ENCODE measurements at places on chromosomes 12 and 14. TPM values are rescaled to one million over a fixed set of nuclear protein-coding genes. Genes with fewer than 3 reads are reported as not detected.

Gene MYF6
- not detected for total RNA-seq

Gene RPGRIP1
- 0.11 TPM for total RNA-seq

Gene SYT1
- total RNA-seq, result 11.7 TPM

DNA sequence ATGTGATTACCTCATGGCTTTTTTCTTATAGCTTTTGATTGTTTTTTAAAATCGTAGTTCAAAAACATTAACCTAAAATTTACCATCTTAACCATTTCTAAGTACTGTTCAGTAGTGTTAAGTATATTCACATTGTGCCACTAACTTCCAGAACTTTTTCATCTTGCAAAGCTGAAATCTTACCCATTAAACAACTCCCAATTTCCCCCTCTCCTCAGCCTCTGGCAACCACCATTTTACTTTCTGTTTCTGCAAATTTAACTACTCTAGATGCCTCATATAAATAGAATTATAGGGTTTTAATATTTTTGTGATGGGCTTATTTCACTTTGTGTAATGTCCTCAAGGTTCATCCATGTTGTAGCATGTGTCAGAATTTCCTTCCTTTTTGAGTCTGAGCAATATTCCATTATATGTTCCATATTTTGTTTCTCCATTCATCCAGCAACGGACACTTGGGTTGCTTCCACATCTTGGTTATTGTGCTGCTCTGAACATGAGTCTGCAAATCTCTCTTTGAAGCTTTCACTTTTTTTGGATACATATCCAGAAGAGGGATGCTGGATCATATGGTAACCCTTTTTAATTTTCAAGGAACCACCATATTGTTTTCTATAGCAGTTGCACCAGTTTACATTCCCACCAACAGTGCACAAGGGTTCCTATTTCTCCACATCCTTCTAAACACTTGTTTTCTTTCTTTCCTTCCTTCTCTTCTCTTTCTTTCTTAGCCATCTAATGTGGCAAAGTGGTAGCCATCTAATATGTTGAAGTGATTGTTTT is 5.0 kb downstream of the HIF1A start:
- no peak for DNase-seq

GRCh38 chr12:30908076-30908721 is 18.3 kb upstream of the TSPAN11 start:
- no peak for DNase-seq

- DNase-seq, result no peak
Measured at GRCh38 chr12:47795814-47796411, 22.9 kb downstream of the SLC48A1 start.

DNA sequence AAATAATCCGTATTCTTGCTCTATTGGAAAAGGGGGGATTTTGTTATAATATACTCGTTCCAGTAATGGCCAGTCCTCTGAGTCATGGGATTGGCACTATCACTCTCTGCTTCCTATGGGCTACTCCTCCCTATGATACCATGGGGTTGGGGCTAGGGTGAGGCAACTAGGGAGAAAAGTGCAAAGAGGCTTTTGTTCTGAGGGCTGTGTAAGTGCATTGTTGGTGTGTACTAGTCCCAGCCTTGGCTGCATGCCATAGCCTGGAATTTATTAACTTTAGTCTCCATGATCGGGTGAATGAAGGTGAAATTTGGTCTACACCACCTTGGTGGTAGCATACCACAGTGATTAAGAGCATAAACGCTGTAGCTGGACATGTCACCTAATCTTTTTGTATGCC is 247.6 kb downstream of the RPAP3 start:
- DNase-seq, result no peak

- no peak for DNase-seq
Measured at GRCh38 chr14:63878792-63879191, 26.0 kb downstream of the SYNE2 start.

Measured in H7 (cell line).